ENCODE measurements at places on chromosomes 2 and 18.

- no peak for DNase-seq
Observed at GRCh38 chr2:33086400-33087015, 139.8 kb downstream of the LTBP1 start.

GRCh38 chr2:234607691-234608090, 110.8 kb upstream of the ARL4C start:
- no peak for DNase-seq

GRCh38 chr2:173822889-173823542, 142.2 kb downstream of the SP3 start:
- no peak for DNase-seq

- no peak for DNase-seq
Observed at GRCh38 chr2:109614715-109615636, 812 bp downstream of the SOWAHC start.

- no peak for DNase-seq
Observed at GRCh38 chr18:79572093-79572780, 107.4 kb upstream of the CTDP1 start.

GRCh38 chr2:206054952-206055351, 31.0 kb downstream of the INO80D start:
- no peak for DNase-seq

DNA sequence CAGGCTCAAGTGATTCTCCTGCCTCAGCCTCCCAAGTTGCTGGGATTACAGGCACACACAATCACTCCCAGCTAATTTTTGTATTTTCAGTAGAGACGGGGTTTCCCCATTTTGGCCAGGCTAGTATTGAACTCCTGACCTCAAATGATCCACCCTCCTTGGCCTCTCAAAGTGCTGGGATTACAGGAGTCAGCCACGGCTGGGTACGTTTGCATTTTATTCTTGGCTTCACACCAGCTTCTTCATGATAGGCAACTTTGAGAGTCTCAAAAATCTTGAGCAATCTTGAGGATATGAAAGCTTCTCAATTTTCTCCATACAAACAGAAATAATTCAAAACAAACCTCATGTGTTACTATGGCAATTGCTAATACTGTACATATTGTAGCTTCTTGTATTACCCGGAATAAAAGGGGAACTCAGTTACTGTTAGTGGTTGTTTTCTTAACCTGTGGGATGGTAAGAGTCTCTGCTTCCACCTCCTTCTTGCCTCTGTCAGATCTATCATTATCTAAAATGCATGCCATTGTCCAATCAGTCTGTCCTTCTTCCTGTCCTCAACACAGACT, 102.9 kb upstream of the SYT4 start:
- no peak for DNase-seq

GRCh38 chr2:48278590-48278989, 251.4 kb upstream of the STON1 start:
- no peak for DNase-seq

DNA sequence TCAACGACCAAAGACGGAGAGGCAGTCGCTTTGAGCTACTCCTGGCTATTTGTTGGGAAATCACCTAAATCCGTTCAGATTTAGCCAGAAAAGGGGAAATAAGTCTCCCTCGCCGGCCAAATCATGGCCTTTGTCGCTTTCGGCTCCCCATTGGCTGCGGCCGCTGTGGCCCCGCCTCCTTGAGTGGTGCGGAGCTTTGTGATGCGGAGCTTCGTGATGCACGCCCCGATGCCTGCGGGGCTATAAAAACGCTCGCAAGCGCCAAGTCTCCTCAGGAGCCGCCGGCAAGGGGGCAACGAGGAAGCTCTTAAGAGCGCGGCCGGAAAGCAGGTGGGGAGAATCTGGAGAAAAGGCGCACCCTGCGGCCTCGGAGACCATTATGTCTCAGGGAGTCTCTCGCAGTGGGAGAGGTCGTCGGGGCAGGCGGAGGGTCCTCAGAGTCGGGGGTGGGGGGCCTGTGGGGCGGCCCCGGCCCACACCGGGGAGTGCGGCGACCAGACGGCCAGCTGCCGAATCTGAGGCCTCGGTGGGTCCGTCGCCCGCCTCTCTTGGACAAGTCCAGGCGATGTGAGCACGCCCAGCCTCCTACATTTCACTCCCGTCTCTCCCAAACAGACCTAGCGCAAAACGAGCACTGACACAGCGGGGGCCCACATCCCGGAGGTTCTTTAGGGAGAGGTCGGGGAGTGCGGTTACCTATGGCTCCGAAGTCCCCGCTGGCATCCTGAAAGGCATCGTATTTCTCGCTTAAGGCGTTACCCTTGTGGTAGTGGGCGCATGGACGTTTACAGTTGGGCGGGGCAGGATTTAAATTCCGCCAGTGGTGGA, at the start of gene CABYR:
CABYR (plus strand) TSS at position 274 of the 828 bp plus-strand sequence. CDS start 4,053 bp downstream, outside the sequence.
- peak; percentile 85 for DNase-seq

DNA sequence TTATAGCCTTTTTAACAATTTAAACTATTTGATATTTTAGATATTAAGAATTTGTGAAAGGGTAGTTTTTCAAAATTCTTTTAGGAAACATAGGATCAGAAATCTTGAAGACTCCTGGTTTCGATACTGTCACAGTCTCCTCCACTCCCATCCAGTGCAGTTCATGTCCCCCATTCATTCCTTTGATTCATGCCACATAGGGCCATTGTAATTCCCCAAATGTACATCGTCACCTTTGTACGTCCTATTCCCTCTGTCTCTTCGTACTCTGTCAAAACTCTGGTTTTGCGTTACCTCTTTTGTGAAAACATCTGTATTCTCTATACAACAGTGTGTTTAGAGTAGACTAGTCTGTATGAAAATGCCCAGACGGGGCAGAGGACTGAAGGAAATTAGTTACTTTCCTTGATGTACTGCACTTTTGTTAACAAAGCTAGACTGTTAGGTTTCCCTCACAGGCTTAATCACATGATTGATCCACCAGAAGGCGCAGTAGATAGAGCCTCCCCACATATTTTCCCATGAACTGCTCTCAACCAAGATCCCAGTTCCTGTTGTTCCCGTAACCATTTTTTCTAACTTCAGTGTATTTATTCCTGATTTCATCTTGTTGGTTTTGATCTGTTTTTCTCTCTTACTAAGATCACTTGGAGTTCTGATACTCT, 2.5 kb downstream of the MRPL35 start:
- no peak for DNase-seq

GRCh38 chr2:40103163-40103562, 324.1 kb upstream of the THUMPD2 start:
- no peak for DNase-seq

DNA sequence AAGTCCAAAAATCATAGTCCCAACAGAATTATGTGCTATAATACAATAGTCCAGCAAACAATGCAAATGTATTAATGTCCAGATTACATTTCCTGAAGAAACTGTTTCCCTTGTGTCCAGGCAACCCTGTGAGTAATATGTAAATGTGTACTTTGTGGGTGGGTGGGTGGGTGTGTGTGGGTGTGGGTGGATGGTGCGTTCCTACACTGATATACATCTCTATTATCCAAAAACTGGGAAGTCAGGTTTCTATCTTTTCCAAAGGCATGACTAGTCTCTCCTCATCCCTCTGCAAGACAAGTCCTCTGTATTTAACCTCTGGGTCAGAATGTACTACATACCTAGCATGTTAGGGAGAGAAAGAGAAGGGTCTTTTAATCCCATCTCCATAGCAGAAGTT, 71.6 kb downstream of the LNPK start:
- DNase-seq: no peak

DNA sequence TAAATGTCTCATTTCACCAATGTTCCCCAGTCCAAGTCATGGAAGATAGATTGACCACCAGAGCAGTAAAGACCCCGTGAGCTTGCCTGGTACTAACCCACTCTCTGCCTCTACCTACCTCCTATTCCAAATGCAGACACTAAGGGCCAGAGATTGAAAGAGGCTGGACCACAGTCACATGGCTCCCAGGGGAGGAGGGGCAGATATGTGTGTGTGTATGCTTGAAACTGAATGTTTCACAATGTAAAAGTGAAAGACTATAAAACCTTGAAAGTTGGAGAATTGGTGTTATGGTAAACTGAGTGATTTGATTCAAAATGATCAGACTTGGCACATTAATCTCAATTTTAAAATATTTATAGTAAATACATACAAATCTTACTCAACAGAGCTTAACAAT, 21.7 kb upstream of the KLHL29 start:
- DNase-seq: no peak

All from CD4-positive, alpha-beta T cell treated with Interleukin-17A for 1 hour (primary cell).